ENCODE measurements at places on chromosomes 7 and 10. TPM values are rescaled to one million over a fixed set of nuclear protein-coding genes. Genes with fewer than 3 reads are reported as not detected.
A peak's percentile ranks its signal among the peaks of the same experiment; 100 is the strongest.

The ATXN7L1 gene
- total RNA-seq = 8.5 TPM

The NPFFR1 gene
- not detected for total RNA-seq

GRCh38 chr7:92769394-92769699 lies 67.0 kb downstream of the CDK6 start:
- no peak for DNase-seq

DNA sequence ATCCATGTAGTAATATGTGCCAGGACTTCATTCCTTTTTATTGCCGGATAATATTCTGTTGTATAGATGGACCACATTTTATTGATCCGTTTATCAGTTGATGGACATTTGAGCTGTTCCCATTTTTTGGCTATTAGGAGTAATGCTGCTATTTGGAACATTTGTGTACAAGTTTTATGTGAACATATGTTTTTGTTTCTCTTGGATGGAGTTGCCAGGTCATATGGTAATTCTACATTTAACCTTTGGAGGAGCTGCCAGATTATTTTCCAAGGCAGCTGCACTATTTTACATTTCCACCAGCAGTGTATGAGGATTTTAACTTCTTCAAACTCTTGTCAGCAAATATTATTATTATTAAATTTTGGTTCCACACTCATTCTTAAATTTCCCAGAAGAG lies 59.2 kb downstream of the C10orf90 start:
- DNase-seq = no peak

DNA sequence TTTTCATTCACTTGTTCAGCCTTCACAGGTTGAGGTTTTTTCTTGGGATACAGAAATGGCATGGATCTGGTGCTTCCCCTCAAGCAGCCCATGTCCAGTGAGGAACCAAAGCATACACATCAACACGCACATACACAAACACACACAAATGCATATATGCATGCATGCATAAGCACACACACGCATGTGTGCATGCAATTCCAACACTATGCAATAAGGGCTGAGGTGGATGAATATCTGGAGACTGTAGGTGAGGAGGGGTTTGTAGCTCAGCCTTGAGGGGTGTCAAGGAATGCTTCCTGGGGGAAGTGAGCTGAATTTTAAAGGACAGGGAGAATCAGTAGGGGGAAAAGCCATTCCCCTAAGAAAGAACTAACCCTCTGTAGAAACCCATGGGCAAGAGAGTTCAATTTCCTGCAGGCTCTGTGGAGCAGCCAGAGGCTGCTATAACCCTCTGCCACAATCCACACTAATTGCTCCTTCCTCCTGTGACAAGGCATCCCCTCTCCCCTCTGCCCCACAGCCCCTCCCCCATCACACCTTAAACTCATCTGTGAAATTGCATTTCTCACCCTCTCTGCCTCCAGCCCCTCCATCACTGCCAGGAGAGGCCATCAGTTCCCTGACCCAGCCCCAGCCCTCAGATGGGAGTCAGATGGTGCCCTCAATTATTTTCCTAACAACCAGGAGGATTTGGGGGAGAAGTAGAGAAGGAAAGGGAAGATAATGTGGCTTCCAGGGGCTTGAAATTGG lies 316.4 kb downstream of the RPS24 start:
- DNase-seq = no peak

DNA sequence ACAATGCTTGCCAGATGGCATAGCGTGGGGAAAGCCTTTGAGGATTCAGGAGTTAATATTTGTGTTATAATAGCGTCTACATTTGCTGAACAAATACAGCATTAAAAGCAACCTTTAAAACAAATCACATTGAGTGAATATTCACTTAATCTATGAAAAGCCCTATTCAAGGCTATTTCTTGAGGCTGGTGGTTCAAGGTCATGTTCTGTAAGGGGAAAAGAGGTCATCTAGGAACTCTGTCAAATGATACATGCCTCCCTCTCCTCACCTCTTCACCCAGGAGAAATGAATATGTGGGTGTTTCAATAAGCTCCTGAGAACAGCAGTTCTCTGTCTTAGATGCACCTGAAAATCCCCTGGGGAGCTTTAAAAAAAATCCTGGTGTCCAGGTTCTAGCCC lies 303.0 kb downstream of the ELMO1 start:
- DNase-seq = no peak

The LRRN3 gene
- total RNA-seq = 57.3 TPM

GRCh38 chr7:34389332-34390078 lies 268.5 kb upstream of the NPSR1 start:
- no peak for DNase-seq

DNA sequence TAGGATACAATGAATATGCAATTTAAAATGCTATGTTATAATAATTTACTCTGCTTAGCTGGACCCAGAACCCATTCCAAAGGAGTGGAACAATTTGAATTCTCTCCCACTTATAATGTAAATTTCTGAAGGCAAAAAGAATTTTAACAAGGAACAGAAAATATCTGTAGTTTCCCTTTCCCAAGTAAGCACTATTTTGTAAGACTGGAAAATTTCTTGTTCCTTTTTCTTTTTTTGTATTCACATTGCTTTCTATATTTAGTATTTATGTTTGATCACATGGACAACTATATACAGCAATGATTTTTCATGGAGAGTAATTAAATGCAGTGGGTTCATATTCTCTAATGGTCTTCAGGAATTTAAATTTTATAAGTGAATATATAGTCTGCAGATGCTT lies 127.4 kb downstream of the GPR85 start:
- no peak for DNase-seq

DNA sequence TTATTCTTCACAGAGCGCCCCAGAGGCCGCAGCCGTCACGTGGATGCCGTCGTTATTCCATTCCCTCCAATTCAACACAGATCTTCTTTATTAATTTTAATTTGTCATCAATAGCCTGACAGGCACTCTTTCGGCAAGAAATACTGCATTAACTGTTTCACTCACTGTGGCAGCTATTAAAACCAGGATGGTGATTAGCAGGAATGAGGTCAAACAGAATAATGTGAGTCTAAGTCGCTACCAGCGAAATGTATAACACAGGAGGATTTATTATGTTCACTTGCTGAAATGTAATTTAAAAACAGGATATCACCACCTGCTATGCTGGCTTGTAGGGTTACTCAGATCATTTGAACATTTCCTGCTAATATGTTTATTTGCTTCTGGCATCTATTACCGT lies 74.2 kb upstream of the MGMT start:
- DNase-seq = no peak

GRCh38 chr10:77430530-77430929 lies 207.1 kb downstream of the KCNMA1 start:
- no peak for DNase-seq

DNA sequence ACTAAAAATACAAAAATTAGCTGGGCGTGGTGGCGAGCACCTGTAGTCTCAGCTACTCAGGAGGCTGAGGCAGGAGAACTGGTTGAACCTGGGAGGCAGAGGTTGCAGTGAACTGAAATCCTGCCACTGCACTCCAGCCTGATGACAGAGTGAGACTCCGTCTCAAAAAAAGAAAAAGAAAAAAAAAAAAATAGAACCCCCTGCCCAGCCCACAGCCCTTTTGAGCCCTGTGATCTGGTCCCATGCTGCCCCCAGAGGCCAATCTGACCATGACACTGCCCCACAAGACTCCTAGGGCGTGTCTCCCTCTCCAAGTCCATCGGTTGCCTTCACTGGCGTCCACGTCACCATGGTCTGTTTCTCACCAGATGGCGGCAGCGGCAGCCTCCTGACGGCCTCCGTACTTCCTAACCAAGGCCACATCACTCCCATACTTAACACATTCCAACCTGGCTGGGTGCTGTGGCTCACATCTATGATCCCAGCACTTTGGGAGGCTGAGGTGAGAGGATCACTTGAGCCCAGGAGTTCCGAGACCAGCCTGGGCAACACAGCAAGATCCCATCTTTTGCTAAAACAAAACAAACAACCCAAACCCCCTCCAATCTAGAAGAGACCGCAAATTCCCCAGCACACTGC lies 18.0 kb downstream of the STX1A start:
- DNase-seq = no peak

GRCh38 chr7:20444030-20444800 lies 113.5 kb downstream of the ITGB8 start:
- DNase-seq = no peak

- no peak for DNase-seq
These were observed 152.7 kb upstream of the FRMD4A start for GRCh38 chr10:14483417-14483816.

GRCh38 chr10:20288060-20288459 lies 471.8 kb downstream of the PLXDC2 start:
- no peak for DNase-seq

- no peak for DNase-seq
These were observed 5.4 kb downstream of the LRWD1 start for GRCh38 chr7:102469972-102470825.

DNA sequence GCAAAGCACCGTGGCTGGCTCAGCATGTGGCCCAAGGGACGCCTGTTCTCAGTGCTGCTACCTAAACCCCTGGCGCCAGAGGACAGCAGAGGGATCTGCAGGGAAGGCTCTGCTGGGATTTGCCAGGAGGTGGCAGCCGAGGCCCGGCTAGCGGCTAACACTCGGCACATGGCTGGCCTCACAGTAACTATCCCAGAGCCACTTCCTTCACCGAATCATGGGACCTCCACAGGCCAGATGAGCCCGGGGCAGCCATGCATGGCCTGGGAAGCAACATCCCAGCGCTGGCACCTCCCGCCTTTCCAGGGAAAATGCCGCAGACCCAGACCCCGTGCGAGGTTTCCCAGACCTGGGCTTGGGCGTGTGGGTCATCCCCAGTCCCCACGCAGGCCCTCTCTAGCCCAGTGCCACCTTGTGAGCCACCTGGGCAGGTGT lies 36.4 kb downstream of the DPYSL4 start:
- DNase-seq = peak; percentile 64

The KLF6 gene
- 113 TPM for total RNA-seq

DNA sequence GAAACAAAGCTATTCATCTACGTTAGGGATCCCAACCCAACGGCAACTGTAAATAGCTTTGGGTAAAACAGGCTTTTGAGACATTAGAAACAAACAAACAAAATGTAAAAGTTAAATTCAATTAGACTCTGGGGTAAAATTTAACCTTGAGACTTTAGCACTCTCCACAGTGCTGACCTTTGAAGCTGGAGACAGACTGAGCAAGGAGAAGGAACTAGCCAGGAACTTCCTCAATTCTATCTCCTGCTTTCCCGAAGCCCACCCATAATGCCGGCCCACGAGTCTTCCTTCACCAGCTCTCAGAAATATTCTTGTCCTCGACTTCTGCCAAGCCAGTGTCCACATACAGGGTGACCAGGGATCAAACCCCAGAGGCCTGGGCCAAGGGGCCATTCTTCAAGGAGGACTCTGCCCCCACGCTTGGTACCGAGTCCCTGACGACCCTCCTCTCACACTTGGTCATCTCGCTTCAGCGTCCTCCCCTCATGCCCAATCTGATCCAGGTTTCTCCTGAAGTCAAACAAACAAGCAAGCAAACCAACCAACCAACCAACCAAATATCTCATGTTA lies 114.1 kb downstream of the HIPK2 start:
- no peak for DNase-seq

DNA sequence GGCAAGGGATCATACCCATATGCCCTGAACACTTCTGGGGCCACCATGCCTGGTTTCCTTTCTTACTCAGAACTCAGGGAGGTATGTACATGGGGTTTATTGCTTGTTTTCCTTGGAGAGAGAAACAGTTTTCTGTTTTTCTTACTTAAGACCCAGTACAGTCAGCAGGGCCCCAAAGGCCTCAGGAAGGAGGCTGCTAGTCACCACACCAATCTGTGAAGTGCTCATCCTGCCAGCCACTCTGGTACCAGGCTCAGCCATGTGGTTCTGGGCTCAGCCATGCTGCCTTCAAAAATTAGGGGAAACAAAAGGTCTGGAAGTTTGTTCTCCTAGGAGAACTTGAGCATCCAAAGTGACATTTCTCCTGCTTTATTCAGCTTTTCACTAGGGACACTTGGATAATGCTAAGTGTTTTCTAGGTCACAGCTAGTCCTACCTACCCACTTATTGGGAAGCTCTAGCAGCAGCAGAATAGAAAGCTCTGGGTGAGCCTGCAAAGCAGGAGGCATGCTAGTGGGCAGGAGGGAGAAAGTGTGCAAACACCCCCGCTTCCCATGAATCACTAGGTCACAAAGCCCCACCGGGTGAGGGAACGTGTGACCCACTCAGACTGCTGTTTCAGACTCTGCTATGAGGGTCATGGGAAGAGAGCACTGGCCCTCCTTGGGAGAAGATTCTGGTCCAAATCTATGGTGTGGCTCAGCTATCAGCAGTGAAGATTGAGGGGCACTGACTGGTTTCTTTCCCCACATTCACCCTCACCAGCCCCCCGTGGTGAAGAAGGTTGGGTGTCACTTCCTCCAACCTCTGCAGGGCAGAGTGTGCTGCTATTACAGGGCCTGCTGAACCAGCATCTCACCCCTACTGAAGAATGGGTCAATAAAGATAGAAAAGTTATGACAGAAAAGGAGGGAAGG lies 23.9 kb downstream of the NUDCD3 start:
- no peak for DNase-seq

DNA sequence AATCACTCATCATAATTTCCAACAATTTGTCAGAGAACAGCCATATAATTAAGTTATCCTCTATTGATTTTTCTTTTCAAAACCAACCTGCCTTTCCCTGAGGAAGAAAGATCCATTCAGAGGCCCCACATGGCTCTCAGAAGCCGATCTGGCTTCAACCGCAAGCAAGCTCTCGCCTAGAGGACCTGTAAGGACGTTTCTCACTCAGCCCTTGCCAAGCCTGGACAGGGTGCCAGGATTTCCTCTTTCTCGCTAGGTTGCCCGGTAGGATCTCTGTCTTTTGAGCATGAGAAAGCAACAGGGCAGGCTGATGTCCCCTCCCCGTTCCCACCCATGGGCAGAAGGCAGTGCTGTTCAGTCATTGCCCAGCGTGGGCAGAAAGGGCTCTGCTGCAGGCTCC lies 13.0 kb downstream of the AIFM2 start:
- DNase-seq = no peak

DNA sequence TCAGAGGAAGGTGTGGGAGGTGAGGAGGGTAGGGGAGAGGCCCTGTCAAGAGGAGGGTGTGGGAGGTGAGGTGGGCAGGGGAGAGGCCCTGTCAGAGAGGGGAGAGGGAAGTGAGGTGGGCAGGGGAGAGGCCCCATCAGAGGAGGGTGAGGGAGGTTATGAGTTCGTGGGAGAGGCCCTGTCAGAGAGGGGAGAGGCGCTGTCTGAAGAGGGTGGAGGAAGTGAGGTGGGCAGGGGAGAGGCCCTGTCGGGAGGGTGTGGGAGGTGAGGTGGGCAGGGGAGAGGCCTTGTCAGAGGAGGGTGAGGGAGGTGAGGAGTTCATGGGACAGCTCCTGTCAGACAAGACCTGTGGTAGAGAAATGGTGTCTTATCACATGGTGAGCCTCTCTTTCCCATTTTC lies 74.4 kb downstream of the INPP5A start:
- DNase-seq = no peak

- peak; percentile 26 for DNase-seq
These were observed 10.4 kb upstream of the SMC3 start for GRCh38 chr10:110556969-110557601.

- no peak for DNase-seq
These were observed 19.9 kb upstream of the FAM180A start for GRCh38 chr7:135768467-135768866.

Measured in activated T-helper 1 cell treated with anti-CD3 and anti-CD28 coated beads, Interleukin-12 subunit alpha, Interleukin-12 subunit beta, Interleukin-2, Interleukin-4 antibody, amounts not matched to agents 30 ng/mL and 10 ng/mL and 1 ng/mL, durations not matched to agents 14 hours and 24 hours and 36 hours (primary cell).